Upper lobe of left lung (tissue), 6 donors: ENCODE measurements at places on chromosomes 2 and 18.

DNA sequence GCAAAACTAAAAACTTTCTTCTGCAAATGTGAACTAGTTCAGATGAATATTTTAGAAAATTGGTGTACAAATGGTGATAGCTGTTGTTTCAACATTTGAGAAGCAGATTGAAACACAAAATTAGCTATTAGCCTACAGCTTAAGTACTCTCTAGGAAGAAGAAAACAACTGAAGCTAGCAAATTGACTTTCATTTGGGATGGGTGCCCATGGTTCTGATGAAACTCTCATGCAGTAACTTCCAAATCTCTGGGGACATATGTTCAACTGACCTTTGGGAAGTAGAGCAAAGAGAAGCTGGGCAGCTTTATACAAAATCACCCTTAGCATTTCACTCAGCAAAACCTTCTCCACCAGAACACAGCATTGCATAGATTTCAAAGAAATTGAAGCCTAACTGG is 119.0 kb downstream of the GALNT13 start:
- no peak for DNase-seq

DNA sequence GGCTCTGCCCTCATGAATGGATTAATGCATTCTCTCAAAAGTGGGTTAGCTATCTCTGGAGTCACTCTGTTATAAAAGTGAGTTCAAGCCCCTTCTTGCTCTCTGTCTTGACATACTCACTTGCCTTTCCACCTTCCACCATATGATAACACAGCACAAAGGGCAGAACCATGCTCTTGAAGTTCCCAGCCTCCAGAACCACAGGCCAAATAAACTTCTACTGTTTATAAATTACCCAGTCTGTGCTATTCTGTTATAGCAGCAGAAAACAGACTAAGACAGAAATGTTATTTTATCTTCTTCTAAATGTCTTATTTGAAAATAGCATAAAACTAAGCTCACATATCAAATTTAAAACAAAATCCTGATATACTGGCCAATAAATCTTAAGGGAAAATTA is 15.0 kb downstream of the RAB1A start:
- no peak for DNase-seq

DNA sequence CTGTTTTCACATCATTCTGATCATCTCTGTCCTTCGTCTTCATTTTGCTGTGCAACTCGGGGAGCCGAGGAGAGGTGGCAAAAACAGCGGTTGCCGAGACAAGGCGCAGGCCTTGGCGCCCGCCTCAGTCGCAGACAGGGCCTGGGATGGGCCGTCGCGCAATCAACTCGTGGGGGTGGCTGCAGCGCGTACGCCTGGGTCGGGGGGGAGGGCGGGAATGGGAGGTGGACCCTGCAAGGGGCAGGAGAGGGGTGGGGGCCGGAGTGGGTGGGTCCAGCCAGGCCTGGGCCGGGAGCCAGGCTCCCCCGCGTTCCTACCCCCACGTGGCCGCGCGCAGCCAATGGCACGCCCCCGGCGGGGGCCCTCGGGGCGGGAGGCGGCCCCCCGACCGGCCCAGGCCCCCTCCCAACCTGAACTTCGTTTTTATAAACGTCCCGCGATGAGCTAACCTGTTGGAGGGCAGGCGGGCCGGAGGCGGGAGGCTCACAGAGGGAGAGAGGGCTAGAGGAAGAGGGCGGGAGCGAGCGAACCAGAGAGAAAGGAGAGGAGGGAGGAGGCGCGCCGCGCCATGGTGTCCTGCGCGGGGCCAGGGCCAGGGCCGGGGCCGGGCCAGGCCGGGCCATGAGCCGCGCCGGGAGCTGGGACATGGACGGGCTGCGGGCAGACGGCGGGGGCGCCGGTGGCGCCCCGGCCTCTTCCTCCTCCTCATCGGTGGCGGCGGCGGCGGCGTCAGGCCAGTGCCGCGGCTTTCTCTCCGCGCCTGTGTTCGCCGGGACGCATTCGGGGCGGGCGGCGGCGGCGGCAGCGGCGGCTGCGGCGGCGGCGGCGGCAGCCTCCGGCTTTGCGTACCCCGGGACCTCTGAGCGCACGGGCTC is at the start of gene HOXD13:
Gene HOXD13 (plus strand): TSS at position 452 of the 875 bp plus-strand sequence. CDS start 170 bp downstream, at position 622.
- no peak for DNase-seq

DNA sequence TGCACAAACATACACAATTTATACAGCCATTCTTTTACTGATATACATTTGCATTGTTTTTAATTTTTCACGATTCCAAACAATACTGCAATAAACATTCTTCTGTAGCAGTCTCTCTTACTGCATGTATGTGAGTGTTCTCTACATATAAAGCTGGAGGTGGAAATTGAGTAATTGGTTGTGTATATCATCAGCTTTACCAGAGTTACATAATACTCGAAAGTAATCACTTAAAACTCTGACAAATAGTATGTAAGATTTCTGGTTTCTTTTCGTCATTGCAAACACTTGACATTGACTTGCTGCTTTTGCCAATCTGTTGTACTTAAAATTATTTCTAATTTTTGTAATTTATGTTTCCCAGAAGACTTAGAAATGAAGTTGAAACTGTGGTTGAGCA is 110.2 kb downstream of the TDRD15 start:
- DNase-seq, result no peak

DNA sequence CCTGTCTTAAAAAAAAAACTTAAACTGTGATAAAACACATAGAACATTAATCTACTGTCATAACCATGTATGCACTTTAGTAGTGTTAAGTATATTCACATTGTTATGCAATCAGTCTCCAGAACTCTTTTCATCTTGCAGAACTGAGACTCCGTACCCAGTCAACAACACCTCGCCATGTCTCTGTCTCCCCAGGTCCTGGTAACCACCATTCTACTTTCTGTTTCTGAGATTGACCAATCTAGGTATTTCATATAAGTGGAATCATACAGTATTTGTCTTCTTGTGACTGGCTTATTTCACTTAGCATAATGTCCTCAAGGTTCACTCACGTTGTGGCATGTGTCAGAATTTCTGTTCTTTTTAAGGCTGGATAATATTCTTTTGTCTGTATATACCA is 290.8 kb upstream of the CXCR4 start:
- no peak for DNase-seq

- DNase-seq, result no peak
Measured at GRCh38 chr2:212915121-212915782, 236.2 kb downstream of the IKZF2 start.

- DNase-seq, result no peak
Measured at GRCh38 chr2:29834624-29835023, 86.8 kb downstream of the ALK start.

- DNase-seq, result no peak
Measured at GRCh38 chr18:67239826-67240225, 276.7 kb downstream of the DSEL start.

- DNase-seq, result no peak
Measured at GRCh38 chr2:95387358-95387757, 15.2 kb upstream of the FAHD2A start.

- no peak for DNase-seq
Measured at GRCh38 chr2:23491591-23492336, 106.8 kb downstream of the KLHL29 start.

DNA sequence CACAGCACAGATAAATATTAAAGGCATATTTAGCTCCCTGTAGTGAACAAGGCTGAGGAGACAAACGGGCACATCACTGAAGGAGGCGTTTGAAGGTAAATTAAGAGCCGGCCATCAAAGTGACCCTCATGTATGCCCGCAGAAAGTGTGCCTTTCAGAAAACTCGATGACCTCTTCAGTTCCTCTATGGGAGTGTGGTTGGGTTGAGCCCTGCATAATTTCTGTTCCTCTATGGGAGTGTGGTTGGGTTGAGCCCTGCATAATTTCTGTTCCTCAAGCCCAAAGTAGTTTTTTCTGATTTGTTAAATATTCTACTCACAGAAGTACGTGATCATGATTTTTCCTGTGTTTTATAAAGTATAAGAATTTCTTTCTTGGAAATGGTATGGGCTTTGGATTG is 568.5 kb downstream of the TSN start:
- DNase-seq, result no peak

- DNase-seq, result no peak
Measured at GRCh38 chr18:39199231-39199855, 1633.7 kb upstream of the CELF4 start.

DNA sequence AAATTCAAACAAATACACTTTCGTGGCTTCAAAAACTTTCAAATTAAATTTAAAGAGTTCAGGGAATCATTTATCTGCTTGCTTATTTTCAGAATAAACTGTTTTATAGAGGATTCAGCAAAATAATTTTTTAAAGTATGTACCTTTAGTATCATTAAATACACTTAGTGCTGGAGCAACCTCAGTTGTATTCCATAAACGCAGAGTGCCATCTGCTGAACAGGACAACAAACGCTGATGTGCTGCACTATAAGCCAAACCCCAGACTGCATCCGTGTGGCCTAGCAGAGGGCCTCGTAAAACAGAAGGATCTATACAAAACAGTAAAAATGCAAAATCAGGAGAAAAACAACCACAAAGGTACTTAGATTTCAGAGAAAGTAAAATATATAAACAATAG is 108.6 kb downstream of the STRN start:
- DNase-seq, result no peak

DNA sequence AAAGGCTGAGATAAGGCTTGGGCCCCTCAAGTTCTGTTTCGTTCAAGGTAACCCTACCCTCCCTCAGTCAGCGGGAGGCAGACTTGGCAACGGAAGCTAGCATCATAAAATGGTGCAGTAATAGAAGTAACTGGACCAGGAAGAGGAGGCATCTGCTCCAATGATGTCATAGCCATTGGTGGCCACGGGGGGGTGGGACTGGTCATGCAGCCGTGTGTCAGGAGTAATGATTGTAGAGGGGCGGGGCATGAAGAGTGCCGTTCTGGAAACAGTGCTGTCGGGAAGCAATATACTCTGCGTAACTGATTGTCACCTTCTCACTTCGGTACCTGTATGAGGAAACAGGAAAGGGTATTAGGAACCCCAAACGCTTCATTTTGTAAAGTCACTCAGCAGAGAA is 6.9 kb upstream of the POLR2D start:
- DNase-seq, result no peak

- DNase-seq, result no peak
Measured at GRCh38 chr2:207231106-207231865, 65.5 kb upstream of the KLF7 start.

DNA sequence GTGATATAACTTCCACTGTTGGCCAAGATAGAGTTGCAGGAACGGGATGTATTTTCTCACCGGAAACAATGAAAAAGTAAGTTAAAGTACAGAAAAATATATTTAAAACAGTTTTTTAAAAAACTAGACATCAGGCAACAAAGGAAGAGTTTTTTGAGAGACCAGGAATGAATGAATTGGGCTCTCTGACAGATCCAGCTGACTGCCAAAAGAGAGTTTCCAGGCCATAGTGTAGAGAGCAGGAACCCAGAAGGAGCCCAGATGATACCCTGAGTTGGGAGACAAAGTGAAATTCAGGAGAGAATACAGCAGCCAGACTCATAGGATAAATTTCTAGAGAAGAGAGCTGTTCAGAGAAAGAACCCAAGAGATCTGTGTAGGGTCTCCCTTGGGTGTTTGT is 362.6 kb upstream of the SMIM21 start:
- DNase-seq, result no peak

DNA sequence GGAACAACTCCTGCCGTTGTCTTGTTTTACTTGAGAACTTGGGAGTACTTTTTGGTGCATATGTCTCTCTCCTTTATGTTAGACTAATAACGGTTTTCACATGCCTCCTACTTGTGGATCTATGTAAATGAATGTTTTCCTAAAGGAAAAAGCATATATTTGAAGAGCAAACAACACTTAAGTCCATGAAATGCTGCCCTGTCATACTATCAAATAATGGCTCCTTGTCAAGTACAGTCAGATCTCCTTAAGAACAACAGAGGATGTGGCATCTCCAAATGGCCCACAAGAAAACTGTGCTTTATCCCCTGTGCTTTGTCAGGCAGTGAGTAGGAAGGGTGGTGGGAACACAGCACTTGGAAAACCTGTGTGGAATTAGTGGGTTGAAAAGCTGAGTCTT is 198.2 kb downstream of the PTGR3 start:
- DNase-seq, result no peak

GRCh38 chr18:21391074-21391673 is 149.1 kb downstream of the GREB1L start:
- DNase-seq, result no peak

DNA sequence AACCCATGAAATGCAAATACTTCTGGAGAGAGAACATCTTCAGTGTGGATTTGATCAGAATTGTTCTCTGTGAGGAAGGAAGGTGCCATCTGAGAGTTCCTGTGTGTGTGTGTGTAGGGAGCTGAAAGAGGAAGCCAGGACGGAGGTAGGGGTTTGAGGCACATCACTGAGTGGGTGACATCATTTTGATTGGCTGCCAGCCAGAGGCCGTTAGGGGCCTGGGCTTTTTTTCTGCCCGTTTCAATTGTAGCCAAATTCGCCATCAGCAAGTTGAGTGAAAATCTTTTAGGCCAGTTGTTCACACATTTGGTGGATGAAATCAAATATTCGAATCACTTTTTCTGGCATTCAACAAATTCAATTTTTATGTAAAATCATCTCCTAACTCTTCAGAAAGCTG is 48.9 kb downstream of the TSN start:
- DNase-seq, result no peak

DNA sequence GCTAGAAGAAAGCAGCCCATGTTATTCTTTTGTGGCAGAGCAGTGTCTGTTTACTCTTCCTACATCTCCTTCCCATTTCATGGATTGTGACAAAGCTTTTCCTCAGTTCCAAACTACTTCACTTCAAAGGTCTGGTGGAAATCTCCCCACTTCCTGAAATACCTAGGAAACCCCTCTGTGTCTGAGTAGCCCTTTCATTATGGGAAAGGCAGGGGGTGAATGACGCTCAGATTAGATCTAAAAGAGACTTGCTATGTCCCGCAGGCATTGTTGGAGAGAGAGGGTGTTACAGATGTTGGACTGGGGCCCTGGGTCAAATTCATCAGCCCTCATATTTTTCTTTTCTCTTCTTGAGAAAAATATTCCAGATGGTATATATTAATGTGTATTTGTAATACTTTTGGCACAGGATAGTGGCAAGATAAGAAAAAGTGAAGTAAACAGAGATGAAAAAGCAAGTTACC is 675.0 kb downstream of the IRS1 start:
- no peak for DNase-seq

DNA sequence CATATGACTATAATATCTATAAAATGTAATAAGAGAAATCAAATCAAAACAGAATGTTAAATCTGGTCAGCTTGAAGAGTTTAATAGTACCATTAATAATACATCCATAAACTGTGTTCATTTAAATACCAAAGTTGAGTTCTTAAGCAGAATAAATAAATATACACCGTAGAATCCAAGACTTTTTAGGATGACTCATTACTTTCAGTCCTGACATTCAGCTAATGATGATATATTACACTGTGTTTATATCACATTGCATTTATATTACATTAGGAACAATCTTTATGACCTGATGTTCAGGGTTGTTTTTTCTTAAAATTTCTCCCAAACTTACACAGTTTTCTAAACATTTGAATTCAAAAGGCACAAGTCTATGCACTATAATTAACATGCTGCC is 331.3 kb downstream of the SS18 start:
- no peak for DNase-seq
